ENCODE measurements at places on chromosomes 6 and 20. TPM values are rescaled to one million over a fixed set of nuclear protein-coding genes. Genes with fewer than 3 reads are reported as not detected.
A peak's percentile ranks its signal among the peaks of the same experiment; 100 is the strongest.

DNA sequence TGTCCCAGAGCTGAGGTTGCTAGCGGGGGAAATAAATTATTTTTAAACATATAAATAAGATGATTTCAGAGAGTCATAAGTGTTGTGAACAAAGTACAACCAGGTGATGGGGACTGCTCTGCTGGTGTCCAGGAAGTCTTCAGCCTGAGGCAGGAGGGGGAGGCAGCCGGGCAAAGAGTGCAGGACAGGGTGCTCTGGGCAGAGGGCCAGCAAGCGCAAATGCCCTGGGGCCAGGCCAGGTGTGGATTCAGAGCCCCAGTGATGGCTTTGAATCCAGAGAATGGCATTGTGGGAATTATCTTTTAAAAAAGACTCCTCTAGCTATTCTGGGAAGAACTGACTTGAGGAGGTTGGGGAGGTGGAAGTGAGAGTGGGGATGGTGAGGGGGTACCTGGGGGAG, 1.6 kb downstream of the CLPSL1 start:
- H3K27me3 ChIP-seq: peaks cover 9% of the 10 kb centered on the region
- no peak overlapping the region for H3K4me3 ChIP-seq
- DNase-seq: peak; percentile 72
- H3K4me1 ChIP-seq: no peaks in the 10 kb centered on the region
- no peak overlapping the region for H3K27ac ChIP-seq

MCHR2 gene
- not detected for total RNA-seq

DNA sequence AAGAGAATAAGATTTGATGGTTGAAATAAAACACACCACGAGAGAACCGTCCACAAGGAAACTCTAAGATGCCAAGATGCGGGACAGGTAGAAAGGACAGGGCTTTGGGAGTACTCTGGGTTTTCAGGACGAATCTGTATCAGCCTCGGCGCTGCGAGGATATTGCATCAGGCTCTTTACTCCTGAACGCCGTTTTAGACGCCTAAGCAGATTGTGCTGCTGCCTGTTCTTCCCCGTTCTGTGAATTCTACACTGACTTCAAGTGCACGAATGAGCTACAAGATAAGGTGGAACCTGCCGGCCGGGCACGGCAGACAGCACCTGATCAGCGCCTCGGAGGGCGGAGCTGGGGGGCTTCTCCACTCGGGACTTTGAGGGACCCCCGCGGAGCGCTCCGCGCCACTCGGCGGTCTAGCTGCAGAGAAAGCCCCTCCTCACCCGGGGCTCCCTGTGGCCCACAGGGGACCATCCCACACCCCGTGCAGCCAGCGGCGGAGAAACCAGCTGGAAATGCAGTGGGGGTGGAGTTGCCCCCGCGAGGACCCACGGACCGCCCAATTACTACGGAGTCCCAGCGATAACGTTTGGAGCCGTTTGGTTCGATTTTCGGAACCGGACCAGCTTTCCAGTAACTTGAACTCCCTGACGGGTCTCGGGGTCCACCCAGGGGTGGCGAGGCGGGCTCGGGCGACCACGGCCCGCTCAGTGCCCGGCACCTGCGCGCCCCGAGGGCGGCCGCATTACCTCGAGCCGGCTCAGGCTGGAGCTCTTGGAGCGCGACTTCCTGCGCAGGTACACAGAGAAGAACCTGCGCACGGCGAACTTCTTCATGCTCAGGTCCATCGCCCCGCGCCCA, 646 bp downstream of the RPS6KA2 start:
- no peaks in the 10 kb centered on the region for H3K27me3 ChIP-seq
- H3K4me3 ChIP-seq: peak overlapping the region; percentile 96
- H3K36me3 ChIP-seq: no peaks in the 10 kb centered on the region
- peaks cover under 1% of the 10 kb centered on the region for H3K4me1 ChIP-seq
- DNase-seq: peak; percentile 59

GRCh38 chr6:124438546-124439065, 523.6 kb upstream of the RNF217 start:
- H3K36me3 ChIP-seq: no peaks in the 10 kb centered on the region
- H3K27me3 ChIP-seq: no peaks in the 10 kb centered on the region
- no peak overlapping the region for H3K27ac ChIP-seq

HLA-DPB1 gene
- 58.2 TPM for total RNA-seq

TP53TG5 gene
- total RNA-seq: not detected

- no peaks in the 10 kb centered on the region for H3K36me3 ChIP-seq
- no peak overlapping the region for H3K4me3 ChIP-seq
- no peaks in the 10 kb centered on the region for H3K4me1 ChIP-seq
- H3K27ac ChIP-seq: no peak overlapping the region
- H3K27me3 ChIP-seq: no peaks in the 10 kb centered on the region
Observed at GRCh38 chr20:20096421-20096820, 44.1 kb downstream of the CFAP61 start.

DNA sequence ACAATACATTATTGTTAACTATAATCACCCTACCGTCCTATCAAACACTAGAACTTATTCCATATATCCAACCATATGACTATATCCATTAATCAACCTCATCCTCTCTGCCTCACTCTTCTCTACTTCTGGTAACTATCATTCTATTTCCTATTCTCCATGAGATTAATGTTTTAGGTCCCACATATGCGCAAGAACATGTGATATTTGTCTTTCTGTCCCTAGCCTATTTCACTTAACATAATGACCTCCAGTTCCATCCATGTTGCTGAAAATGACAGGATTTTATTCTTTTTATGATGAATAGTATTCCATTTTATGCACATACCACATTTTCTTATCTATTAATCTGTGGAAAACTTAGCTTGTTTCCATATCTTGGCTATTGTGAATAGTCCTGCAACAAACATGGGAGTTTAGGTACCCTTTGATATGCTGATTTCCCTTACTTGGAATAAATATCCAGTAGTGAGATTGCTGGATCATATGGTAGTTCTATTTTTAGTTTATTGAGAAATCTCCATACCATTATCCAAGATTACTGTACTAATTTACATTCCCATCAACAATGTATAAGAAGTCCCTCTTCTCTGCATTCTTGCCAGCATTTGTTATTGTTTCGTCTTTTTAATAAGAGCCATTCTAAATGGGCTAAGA, 289.4 kb upstream of the GJE1 start:
- no peak for DNase-seq
- no peak overlapping the region for H3K27ac ChIP-seq
- no peaks in the 10 kb centered on the region for H3K36me3 ChIP-seq
- H3K27me3 ChIP-seq: no peaks in the 10 kb centered on the region

TGM3 gene
- total RNA-seq: not detected

- H3K36me3 ChIP-seq: no peaks in the 10 kb centered on the region
- H3K27me3 ChIP-seq: peaks cover 81% of the 10 kb centered on the region
- H3K4me3 ChIP-seq: no peak overlapping the region
- no peak overlapping the region for H3K27ac ChIP-seq
- DNase-seq: no peak
Observed at GRCh38 chr6:27591699-27592480, 119.0 kb upstream of the ZNF184 start.

DNA sequence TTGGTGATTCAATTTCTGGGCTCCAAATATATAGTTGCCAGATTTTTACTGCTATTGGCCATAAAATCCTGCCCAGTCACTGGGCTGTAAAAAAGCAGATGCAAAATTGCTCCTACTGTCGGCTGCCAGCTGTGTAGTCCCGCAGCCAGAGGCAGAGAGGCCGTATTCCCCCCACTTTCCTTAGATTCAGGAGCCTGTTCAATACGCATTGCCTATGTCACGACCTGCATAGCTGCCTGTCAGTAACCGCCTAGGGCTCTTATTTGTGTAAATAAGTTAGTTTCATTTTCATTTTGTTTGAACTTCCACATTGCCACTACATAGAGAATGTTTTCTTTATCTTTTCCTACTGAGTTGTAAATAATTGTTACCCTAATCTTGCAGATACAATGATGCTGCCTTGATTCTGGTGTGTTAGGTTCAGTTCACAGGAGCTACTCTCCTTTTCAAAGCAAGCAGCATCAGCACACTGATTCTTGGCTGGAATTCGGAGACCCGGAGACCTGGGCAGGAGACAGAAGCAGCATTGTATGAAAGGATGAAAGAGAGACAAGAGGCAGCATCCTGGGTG, 46.0 kb upstream of the UST start:
- no peak for DNase-seq
- no peaks in the 10 kb centered on the region for H3K4me1 ChIP-seq
- peaks cover 4% of the 10 kb centered on the region for H3K36me3 ChIP-seq
- H3K27me3 ChIP-seq: no peaks in the 10 kb centered on the region

- no peak overlapping the region for H3K4me3 ChIP-seq
- H3K27me3 ChIP-seq: no peaks in the 10 kb centered on the region
- no peaks in the 10 kb centered on the region for H3K4me1 ChIP-seq
Observed at GRCh38 chr20:58486207-58486606, 29.0 kb downstream of the APCDD1L start.

DNA sequence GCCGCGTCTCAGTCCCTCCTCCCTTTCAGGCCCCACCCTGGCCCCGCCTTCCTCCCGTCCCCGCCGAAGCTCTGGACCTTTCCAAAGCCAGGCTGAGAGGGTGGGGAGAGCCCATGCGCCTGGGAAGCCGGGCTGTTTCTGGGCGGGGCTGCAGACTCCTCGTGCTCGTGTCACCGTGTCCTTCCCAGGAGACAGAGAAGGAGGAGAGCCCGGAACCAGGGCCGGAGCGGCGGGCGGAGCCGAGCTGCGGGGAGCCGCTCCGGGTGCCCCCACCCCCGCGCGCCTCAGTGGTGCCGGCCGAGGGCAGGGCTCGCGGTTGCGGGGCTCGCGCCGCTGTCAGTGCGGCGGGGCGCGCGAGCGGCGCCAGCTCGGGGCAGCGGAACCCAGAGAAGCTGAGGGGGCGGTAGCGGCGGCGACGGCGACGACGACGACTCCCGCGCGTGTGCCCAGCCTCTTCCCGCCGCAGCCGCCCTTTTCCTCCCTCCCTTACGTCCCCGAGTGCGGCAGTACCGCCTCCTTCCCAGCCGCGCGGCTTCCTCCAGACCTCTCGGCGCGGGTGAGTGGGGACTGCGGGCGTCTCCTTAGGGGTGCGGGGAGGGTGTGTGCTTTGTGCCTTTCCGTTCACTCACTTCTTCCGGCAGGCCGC, at the start of gene RALY:
TSS of gene RALY (plus strand) at position 336 of the 646 bp plus-strand sequence. CDS start 78,164 bp downstream, outside the sequence.
- no peaks in the 10 kb centered on the region for H3K27me3 ChIP-seq
- peak within 1 kb of the TSS; percentile 95 for H3K4me3 ChIP-seq
- peaks cover 21% of the 10 kb centered on the region for H3K4me1 ChIP-seq
- DNase-seq: peak; percentile 98
- H3K27ac ChIP-seq: peak within 1 kb of the TSS; percentile 94
- H3K36me3 ChIP-seq: no peaks in the 10 kb centered on the region

L3MBTL1 gene
- total RNA-seq: 8.6 TPM

ARHGAP40 gene
- total RNA-seq: 35.9 TPM

ZC3H12D gene
- total RNA-seq: 6.4 TPM

- no peaks in the 10 kb centered on the region for H3K4me1 ChIP-seq
- H3K4me3 ChIP-seq: no peak overlapping the region
- no peaks in the 10 kb centered on the region for H3K36me3 ChIP-seq
- no peaks in the 10 kb centered on the region for H3K27me3 ChIP-seq
Observed at GRCh38 chr6:111844921-111845320, 28.3 kb downstream of the FYN start.

DNA sequence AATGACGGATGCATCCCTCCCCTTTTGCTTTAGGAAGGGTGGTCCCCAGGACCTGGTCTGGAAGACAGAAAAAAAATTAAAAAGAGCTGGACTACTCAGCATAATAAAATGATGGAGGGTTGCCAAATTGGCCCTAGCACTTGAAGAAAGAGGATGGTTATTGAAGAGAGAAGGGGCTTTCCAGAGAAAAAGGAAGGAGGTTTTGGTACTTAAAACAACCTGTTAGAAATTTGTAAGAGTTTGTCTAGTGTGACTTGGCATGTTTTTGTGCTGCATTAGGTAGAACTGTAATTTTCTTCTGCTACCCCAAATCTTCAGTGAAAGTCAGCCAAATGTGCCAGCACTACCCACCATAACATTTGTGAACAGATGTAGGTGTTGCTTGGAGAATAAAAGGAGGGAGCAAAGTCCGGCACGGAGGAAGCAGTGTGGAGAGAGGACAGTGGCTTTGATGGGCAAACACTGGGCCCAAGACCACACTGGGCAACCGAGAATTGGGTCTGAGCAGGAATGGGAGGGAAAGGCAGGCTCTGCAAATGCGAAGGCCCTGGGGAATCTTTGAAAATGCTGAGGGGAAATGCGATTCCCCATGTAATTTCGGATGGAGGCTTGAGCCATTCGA, 160.9 kb downstream of the QRSL1 start:
- H3K4me3 ChIP-seq: no peak overlapping the region
- H3K27ac ChIP-seq: no peak overlapping the region
- no peak for DNase-seq
- H3K4me1 ChIP-seq: no peaks in the 10 kb centered on the region
- no peaks in the 10 kb centered on the region for H3K36me3 ChIP-seq

DNA sequence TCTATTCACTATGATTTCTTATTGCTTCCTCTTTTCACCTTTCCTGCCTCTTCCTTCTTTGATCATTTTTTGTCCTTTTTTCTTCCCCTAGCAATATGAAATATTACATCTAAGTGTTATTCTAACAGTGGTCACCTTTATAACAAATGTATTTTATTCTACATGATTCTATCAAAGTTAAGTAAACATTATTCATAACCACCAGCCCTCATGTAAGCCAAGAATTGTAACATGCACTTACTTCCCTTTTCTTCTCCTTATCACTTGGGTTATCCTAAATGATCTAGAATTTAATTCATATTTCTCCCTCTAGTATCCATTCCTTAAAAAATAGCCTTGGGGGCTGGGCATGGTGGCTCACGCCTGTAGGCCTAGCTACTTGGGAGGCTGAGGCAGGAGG, 88.3 kb upstream of the SLC22A23 start:
- H3K36me3 ChIP-seq: no peaks in the 10 kb centered on the region
- no peak overlapping the region for H3K4me3 ChIP-seq
- H3K27me3 ChIP-seq: no peaks in the 10 kb centered on the region
- no peak overlapping the region for H3K27ac ChIP-seq
- no peaks in the 10 kb centered on the region for H3K4me1 ChIP-seq

LHFPL5 gene
- not detected for total RNA-seq

TCP11 gene
- 0.66 TPM for total RNA-seq

DNA sequence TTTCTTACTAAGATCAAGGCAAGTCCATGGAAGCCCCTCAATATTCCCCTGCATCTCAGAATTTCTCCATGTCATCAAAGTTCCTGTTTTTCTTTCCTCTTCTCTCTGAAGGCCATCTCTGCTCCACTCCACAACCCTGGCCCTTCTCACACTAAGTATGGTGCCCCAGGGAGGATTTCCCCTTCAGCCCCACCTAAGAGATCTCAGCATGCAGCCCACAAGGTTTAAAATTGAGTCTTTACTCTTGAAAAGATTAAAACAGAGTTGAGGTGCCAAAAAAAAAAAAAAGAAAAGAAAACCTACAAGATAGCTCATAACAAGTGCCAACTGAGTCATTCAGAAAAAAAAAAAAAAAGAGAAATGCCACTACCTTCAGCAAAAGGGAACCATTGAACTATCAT, 36.5 kb upstream of the TNFAIP3 start:
- no peak overlapping the region for H3K27ac ChIP-seq
- H3K36me3 ChIP-seq: no peaks in the 10 kb centered on the region
- no peaks in the 10 kb centered on the region for H3K27me3 ChIP-seq
- DNase-seq: no peak
- H3K4me1 ChIP-seq: no peaks in the 10 kb centered on the region

GRCh38 chr6:112501705-112502104, 154.6 kb downstream of the RFPL4B start:
- no peaks in the 10 kb centered on the region for H3K36me3 ChIP-seq
- H3K4me1 ChIP-seq: no peaks in the 10 kb centered on the region
- no peak overlapping the region for H3K4me3 ChIP-seq

HLA-F gene
- 93.7 TPM for total RNA-seq

Data from breast epithelium (tissue), 4 donors.